ENCODE measurements at places on chromosomes 2 and 18.

- H3K4me1 ChIP-seq = no peaks in the 10 kb centered on the region
- peaks cover 51% of the 10 kb centered on the region for H3K27me3 ChIP-seq
- no peak for DNase-seq
- H3K36me3 ChIP-seq = no peaks in the 10 kb centered on the region
- no peak overlapping the region for H3K27ac ChIP-seq
Measured at GRCh38 chr2:168920504-168921157, 19.5 kb downstream of the G6PC2 start.

DNA sequence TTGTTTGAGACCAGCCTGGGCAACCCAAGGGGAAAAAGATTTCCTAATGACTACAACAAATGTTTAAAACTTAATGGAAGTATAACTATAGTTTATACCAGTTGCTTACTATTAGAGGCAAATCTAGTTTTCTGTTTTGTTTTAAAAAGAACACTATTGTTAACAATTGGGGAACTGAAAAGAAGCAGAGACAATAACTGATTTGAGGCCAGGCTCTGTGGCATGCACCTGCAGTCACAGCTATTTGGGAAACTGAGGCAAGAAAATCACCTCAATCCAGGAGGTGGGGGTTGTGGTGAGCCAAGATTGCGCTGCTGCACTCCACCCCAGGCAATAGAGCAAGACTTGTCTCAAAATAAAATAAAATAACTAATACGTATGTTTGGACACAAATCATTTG lies 28.2 kb upstream of the USP34 start:
- DNase-seq = no peak
- H3K36me3 ChIP-seq = peaks cover 65% of the 10 kb centered on the region
- H3K27me3 ChIP-seq = no peaks in the 10 kb centered on the region
- H3K27ac ChIP-seq = peak overlapping the region; percentile 46
- H3K4me1 ChIP-seq = peaks cover 15% of the 10 kb centered on the region
- H3K4me3 ChIP-seq = no peak overlapping the region

DNA sequence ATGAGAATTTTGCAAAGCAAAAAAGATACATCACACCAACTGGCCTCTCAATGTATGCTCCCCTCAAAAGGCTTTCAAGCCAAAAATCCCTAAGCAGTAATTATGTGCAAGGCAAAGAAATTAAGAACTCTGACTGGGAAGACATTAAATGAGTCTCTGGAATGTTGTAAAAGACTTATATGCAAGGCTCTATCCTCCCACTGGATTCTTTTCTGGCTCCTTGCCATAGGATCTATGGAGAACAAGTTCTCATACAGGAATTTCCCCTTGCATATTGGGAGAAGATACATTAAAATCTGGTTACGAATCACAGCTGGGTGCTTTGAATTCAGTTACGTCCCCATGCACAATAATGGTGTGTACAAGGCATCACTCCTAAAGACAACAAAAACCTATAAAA lies 73.4 kb upstream of the ATL2 start:
- no peak overlapping the region for H3K27ac ChIP-seq
- no peak overlapping the region for H3K4me3 ChIP-seq
- no peaks in the 10 kb centered on the region for H3K4me1 ChIP-seq
- DNase-seq = no peak

GRCh38 chr2:10078704-10079265 lies 1.4 kb downstream of the CYS1 start:
- H3K36me3 ChIP-seq = peaks cover 5% of the 10 kb centered on the region
- no peak overlapping the region for H3K27ac ChIP-seq
- peaks cover 88% of the 10 kb centered on the region for H3K27me3 ChIP-seq
- H3K4me3 ChIP-seq = peak overlapping the region; percentile 74
- H3K4me1 ChIP-seq = peaks cover 13% of the 10 kb centered on the region

DNA sequence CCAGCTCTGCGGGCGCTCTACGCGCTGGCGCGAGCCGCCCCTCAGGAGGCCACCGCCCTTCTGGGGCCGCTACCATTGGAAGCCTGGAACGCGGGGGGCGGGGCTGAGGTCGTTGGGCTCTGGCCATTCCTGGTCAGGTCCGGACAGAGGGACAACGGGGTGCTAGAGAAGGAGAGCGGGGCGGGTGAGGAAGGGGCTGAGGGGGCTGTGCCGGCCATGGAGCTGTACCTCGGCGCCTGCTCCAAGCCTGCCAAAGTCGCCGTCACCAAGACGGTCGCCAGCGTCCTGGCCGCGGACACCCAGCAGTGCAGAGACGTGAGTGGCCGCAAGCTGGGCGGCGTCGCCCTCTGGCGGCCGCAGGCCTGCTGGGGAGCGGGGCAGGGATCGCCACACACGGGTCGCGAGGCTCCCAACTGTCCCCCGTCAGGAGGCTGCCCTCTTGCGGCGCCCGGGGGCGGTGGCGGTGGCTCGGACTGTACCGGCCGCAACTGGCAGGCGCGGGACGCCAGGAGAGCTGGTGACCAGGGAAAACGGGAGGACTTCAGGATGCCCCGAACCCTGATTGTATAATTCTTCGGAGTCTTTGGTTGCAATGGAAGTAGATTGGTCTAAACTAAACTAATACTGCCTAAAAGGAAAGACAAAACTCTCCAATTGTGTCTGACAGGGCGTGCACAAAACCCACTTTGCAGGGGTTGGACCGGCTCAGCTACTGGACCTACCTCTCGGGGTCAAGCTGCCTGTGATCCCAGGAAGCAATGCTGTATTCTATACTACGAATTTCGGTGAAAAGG lies at the start of gene FSIP2:
Gene FSIP2 (plus strand): TSS at position 126 of the 794 bp plus-strand sequence. CDS start 91 bp downstream, at position 217.
- DNase-seq = no peak
- H3K4me3 ChIP-seq = no peak within 1 kb of the TSS
- H3K27ac ChIP-seq = no peak within 1 kb of the TSS
- H3K4me1 ChIP-seq = no peaks in the 10 kb centered on the region
- H3K36me3 ChIP-seq = no peaks in the 10 kb centered on the region

GRCh38 chr2:176567361-176567760 lies 298.1 kb downstream of the MTX2 start:
- DNase-seq = no peak
- H3K36me3 ChIP-seq = no peaks in the 10 kb centered on the region
- H3K4me3 ChIP-seq = no peak overlapping the region
- no peaks in the 10 kb centered on the region for H3K4me1 ChIP-seq
- H3K27ac ChIP-seq = no peak overlapping the region

- no peak overlapping the region for H3K4me3 ChIP-seq
- DNase-seq = no peak
- H3K27me3 ChIP-seq = peaks cover 63% of the 10 kb centered on the region
- peaks cover 7% of the 10 kb centered on the region for H3K4me1 ChIP-seq
Measured at GRCh38 chr2:9217838-9218770, 11.5 kb downstream of the ASAP2 start.

- H3K36me3 ChIP-seq = peaks cover 20% of the 10 kb centered on the region
- H3K4me1 ChIP-seq = peaks cover 11% of the 10 kb centered on the region
- no peak overlapping the region for H3K27ac ChIP-seq
- DNase-seq = no peak
Measured at GRCh38 chr2:62409442-62409841, 96.6 kb downstream of the TMEM17 start.

- no peaks in the 10 kb centered on the region for H3K27me3 ChIP-seq
- no peak for DNase-seq
- H3K4me1 ChIP-seq = no peaks in the 10 kb centered on the region
- no peak overlapping the region for H3K27ac ChIP-seq
Measured at GRCh38 chr18:76602191-76602590, 107.1 kb upstream of the ZNF516 start.

- H3K27ac ChIP-seq = no peak overlapping the region
- H3K27me3 ChIP-seq = no peaks in the 10 kb centered on the region
- peak overlapping the region; percentile 93 for H3K4me3 ChIP-seq
- DNase-seq = no peak
Measured at GRCh38 chr2:73072129-73072395, 550 bp upstream of the SFXN5 start.

DNA sequence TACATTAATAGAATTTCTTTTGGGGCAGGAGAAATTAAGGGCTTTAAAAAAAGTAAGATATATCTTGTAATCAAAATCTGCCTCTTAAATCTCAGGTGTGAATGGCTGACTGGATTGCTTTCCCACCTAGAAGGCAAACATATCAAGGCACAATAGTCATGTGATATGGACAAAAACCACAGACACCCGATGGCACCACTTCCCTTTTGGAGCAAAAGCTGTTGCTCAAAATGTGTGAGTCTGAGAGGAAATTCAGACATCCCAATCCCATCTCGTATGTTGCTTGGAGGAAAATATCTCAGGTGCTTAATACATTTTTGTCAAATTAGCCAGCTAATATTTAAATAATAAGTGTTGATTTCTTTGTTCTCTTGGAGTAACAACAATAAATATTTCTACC lies 120.7 kb downstream of the KCNF1 start:
- no peak for DNase-seq
- no peaks in the 10 kb centered on the region for H3K4me1 ChIP-seq
- peaks cover 2% of the 10 kb centered on the region for H3K36me3 ChIP-seq
- no peak overlapping the region for H3K4me3 ChIP-seq
- H3K27me3 ChIP-seq = peaks cover 60% of the 10 kb centered on the region

DNA sequence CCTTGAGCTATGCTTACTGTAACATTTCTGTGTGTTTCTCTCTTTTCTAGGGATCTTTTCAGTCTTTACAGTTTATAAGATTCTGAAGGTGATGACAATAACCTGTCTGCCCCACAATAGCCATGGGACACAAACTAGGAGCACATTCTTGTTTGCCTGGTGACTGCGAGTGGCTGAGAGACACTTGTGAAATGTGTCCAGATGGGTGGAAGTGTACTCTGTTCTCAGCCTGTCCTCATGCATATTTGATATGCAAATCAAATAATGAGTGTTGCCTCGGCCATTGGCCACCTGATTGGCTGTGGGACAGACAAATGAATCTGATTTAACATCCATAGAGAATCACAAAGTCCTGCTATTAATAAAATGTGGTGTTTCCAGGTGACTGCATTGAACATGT lies 246.2 kb downstream of the HNMT start:
- no peaks in the 10 kb centered on the region for H3K27me3 ChIP-seq
- no peak overlapping the region for H3K27ac ChIP-seq
- no peaks in the 10 kb centered on the region for H3K36me3 ChIP-seq
- H3K4me3 ChIP-seq = no peak overlapping the region

- H3K36me3 ChIP-seq = peaks cover 9% of the 10 kb centered on the region
- H3K27me3 ChIP-seq = no peaks in the 10 kb centered on the region
- no peaks in the 10 kb centered on the region for H3K4me1 ChIP-seq
- H3K4me3 ChIP-seq = peak overlapping the region; percentile 29
- DNase-seq = no peak
Measured at GRCh38 chr2:3536682-3537632, 17.6 kb upstream of the ADI1 start.

- no peak overlapping the region for H3K4me3 ChIP-seq
- peaks cover 7% of the 10 kb centered on the region for H3K27me3 ChIP-seq
- no peaks in the 10 kb centered on the region for H3K4me1 ChIP-seq
- no peak for DNase-seq
- H3K36me3 ChIP-seq = no peaks in the 10 kb centered on the region
Measured at GRCh38 chr2:109457794-109458193, 156.0 kb downstream of the SEPTIN10 start.

GRCh38 chr18:63603772-63604171 lies 16.6 kb downstream of the SERPINB13 start:
- H3K4me1 ChIP-seq = no peaks in the 10 kb centered on the region
- H3K4me3 ChIP-seq = no peak overlapping the region
- H3K36me3 ChIP-seq = no peaks in the 10 kb centered on the region
- no peak overlapping the region for H3K27ac ChIP-seq

DNA sequence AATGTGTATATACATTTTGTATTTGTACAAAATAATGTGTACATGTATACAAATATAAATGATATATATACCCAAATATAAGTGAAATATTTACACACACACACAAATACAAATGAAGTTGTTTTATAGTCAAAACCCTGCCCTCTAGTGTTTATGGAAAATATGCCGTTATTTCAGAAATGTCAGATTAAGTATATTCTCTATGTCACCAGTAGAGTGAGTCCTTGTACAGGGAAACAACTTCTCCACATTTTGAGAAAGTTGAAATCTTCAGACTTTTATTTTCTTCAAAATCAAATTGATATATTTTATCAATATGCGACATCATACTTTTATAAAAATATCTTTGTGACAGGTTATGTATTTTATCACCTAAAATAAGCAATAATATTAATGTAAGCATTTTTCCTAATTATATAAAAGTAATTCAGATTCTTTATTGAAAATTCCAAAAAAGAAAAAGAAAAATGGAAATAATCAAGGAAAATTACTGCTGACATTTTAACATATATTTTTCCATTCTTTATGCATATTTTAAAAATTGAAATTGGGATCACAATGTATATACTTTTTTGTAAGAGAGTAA lies 22.4 kb downstream of the ARL6IP6 start:
- no peak overlapping the region for H3K27ac ChIP-seq
- peaks cover 14% of the 10 kb centered on the region for H3K36me3 ChIP-seq
- H3K27me3 ChIP-seq = no peaks in the 10 kb centered on the region

DNA sequence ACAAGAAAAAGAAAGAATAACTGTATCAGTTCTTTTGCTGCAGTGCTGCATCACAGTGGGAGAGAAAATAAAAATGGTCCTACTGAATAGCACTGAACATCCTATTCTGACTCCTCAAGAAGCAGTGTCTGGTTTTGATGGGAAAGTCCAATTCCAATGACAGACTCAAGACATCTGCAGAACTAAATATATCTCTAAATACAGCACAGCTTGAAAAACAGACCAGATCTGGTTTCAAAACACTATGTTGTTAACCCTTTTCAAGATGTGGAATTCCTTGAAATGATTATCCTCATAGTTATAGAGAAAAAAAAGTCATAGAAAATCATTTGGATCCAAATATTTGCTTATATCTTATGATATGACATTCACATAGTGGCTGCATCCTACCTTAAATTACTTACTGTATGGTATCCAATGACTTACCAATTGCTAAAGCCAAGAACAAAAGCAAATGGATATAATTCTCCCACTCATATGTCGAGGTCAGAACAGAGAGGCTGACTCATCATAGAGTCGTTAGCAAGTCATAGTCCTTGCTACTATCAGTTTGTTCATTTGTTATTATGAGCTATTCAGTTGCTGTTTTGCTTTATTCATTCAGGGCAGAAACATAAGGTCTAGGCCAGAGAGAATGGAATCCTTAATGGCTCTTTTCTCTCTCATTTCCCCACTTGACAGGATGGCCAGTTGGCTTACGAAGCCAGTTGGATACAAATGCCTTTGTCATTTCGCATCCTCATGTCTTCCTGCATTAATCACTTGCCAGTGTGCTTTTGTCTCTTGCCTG lies 62.5 kb upstream of the ACVR2A start:
- H3K4me1 ChIP-seq = no peaks in the 10 kb centered on the region
- no peak overlapping the region for H3K27ac ChIP-seq
- H3K4me3 ChIP-seq = no peak overlapping the region
- H3K36me3 ChIP-seq = no peaks in the 10 kb centered on the region
- no peaks in the 10 kb centered on the region for H3K27me3 ChIP-seq
- DNase-seq = no peak

DNA sequence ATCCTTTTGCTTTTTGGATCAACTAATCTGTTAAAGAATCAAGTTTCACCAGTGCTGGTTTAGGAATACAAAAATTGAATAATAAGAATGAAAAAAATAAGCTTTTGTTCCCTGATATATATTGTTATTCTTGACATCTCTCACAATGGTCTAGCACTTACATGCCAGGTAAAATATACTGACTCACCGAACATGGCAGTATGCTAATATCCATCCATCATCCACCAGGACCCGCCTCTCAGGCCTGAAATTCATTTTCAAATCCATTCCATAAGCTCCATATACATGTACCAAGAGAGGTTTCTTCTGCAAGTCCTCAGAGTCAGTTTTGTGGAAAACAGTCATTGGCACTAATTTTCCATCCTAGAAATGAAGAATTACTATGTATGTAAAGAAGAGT lies 32.5 kb downstream of the PREPL start:
- no peaks in the 10 kb centered on the region for H3K27me3 ChIP-seq
- no peak overlapping the region for H3K4me3 ChIP-seq
- peaks cover 56% of the 10 kb centered on the region for H3K36me3 ChIP-seq
- no peaks in the 10 kb centered on the region for H3K4me1 ChIP-seq
- no peak for DNase-seq
